Stimulated activated CD4-positive, alpha-beta T cell treated with anti-CD3 and anti-CD28 coated beads, TNF-alpha, amount 100 ng/mL, for 24 hours (primary cell): ENCODE measurements at places on chromosomes 7 and 10.

- no peak for DNase-seq
These were observed 13.3 kb upstream of the ZNF273 start for GRCh38 chr7:64889686-64890162.

- DNase-seq: no peak
These were observed 21.8 kb downstream of the AKR1E2 start for GRCh38 chr10:4847561-4848355.

GRCh38 chr10:52357971-52358370 is 43.9 kb downstream of the DKK1 start:
- DNase-seq: no peak

- DNase-seq: no peak
These were observed 700.1 kb upstream of the ANKRD30A start for GRCh38 chr10:36425131-36425797.

GRCh38 chr10:27950242-27950564 is 48.7 kb downstream of the ODAD2 start:
- DNase-seq: no peak

DNA sequence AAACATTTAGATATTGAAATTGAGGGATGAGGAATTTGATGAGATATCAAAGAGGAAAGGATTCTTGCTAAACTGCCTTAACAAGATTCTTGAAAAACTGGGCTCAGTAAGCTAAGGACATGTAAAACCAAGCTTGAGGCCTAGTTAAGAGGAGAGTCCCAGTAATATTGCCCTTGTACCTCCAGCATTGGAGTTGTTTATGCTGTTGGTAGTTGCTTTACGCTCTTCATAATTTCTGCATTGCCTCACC is 156.1 kb upstream of the TRIM24 start:
- DNase-seq: no peak

GRCh38 chr7:68547799-68548198 is 1050.5 kb upstream of the AUTS2 start:
- no peak for DNase-seq

GRCh38 chr7:134180376-134180775 is 53.2 kb downstream of the LRGUK start:
- no peak for DNase-seq

- DNase-seq: no peak
These were observed 129.7 kb downstream of the C10orf105 start for GRCh38 chr10:71589617-71590551.

GRCh38 chr7:14837216-14837615 is 65.3 kb downstream of the DGKB start:
- DNase-seq: no peak

- DNase-seq: no peak
These were observed 167.7 kb upstream of the INHBA start for GRCh38 chr7:41870461-41871138.

GRCh38 chr7:140281960-140282359 is 105.2 kb upstream of the KDM7A start:
- DNase-seq: no peak

- DNase-seq: no peak
These were observed 812 bp upstream of the IDE start for GRCh38 chr10:92574548-92575261.

DNA sequence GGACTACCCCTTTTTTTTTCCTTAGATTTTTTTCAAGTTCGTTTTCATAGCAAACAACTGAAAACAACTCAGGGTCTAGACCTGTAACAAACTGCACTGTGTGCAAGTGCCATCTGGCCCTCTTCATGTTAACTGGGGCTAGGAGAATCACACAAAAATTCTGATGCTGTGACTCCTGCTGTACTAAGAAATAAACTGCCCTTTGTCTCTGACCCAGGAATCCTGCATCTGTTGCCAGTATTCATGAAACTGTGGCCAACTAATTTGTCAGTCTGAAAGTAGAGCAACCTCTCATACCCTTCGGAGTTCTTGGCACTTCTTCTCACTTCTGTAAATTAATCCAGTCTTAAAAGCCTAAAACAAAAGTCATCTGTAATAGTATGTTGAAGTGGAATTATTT is 218.4 kb upstream of the PCDH15 start:
- DNase-seq: no peak

DNA sequence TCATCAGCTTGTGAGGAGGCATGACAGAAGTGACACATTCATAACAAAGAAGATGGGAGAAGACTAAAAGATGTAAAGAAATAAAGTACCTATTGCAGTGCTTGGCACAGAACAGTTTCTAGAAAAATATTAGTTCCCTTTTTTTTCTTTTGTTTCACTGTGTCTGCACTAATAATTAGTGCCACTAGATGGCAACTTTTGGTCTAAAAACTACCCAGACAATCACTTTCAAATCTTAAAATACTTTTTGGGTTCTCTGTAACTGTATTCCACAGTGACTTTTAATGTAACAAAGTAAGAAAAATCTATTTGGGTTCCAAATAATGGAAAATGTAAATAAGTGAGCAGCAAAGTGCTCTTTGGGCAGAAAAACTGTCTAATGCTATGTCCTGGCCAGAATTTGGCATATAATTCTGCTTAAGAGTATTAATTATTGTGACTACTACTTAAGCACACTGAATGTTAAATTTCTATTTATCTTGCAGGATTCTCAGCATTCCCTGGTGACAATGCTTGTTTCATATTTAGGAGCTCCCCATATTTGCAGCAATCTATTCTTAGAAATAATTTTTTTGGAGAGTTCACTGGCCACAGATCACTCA is 134.8 kb upstream of the KIF5B start:
- no peak for DNase-seq
